ENCODE measurements at places on chromosomes 2 and 18.

DNA sequence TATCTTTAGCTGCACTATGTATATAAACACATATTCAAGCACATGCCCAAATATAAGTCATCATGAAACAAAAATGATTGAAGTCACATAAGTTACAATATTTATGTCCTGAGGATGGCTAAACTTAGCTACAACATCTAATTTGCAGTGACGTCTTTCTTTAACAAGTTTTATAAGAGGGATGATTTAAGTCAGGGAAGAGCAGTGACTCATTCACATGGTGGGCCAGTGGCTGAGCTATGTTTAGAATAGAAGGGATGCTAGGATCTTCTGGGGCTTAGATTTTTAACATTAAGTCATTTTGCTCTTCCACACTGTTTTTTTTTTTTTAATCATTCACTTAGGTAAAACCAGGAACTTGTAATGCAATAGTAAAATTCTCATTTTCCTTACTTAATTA lies 22.3 kb downstream of the ADCYAP1 start:
- no peak for DNase-seq

- DNase-seq = peak; percentile 95
Observed at GRCh38 chr18:22432657-22433137, 15.0 kb upstream of the CTAGE1 start.

DNA sequence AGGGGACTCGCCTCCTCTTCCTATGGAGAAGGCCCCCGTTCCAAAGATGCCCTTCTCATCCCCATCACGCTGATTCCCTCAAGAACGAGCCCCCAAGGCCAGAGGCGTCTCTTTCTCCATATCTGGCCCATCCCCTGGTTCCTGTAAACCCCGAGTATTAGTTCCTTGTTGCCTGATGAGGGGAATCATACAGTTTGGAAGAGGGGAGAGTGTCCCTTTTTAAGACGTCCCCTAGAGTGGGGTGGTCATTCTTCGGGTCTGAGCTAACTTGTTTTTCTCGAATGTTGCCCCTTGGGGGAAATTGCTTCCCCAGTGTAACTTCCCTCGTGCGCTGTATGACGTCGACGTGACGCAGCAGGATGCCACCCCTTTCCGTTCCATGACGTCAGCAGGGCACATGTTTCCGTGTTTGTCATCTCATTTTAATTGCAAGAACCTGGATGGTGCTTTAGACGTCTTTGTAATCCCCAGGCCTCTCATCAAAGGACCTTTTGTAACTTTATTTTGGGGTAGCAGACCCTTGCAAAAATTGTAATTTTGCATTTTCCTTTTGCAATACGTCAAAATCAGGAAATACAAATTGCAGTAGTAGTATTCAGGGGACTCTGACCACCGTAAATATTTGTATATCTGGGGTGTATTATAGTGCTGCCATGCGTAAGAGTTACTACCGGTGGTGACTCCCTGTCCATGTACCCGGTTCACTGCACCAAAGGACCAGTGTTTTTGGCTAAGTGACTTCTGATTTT lies 569 bp downstream of the BABAM2 start:
- DNase-seq = peak; percentile 96

GRCh38 chr2:161067846-161068350 lies 92.3 kb upstream of the TANK start:
- DNase-seq = no peak

- peak; percentile 71 for DNase-seq
Observed at GRCh38 chr2:215466097-215466909, 30.4 kb upstream of the FN1 start.

DNA sequence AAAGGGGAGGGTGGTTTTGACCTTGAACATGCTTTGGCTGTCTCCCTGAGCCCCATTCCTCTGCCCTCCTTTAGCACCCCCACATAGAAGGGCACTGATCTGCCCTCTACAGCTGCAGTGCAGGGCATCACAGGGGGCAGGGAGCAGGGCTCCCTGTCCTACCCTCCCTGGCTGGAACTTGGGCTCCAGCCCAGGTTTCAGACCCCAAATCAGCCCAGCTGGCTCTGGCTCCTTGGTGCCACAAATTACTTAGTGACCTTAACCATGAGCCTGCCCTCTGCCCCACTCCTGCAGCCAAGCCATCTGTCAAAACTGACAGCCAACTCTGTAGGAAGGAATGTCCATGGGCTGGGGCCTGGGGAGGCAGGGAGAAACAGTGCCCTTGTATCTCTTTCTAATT lies 105.6 kb downstream of the MAPK4 start:
- DNase-seq = no peak

DNA sequence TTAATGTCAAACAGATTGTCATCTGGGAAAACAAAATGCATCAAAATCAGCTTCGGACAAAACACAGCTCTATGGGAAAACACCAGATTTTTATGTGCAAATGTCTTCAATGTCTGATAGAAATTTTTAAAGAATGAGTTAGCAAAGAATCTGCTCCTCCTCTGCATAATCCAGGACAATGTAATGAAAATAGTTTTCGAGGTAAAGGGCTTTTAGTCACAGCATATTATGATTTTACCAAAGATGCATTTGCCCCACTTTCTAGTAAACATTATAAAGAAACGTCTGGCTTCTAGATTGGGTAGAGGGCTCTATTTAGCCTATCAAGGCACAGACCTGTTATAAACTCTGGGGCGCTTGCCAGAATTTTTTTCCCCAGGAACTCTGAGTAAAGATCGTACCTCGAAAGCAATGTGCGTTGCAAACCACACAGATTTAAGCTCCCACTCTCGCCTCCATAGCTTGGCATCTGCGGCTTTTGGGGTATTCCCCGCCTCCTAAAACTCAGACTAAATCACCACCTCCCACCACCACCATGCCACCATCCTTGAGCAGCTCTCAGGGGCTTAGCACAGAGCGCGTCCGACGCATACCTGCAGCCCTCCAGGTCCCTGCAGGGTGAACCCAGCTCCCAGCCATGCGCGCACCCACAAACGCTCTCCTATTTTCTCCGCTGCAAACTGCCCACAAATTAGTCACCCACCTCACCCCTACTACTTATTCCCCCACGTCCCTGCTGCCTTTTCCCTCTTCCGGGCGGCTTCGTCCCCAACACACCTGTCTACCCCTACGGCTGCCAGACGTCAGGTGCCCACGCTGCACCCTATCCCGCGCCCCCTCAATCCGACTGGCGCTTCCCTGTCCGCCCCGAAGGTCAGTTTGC lies 829 bp downstream of the ACVR1C start:
- no peak for DNase-seq

- peak; percentile 81 for DNase-seq
Observed at GRCh38 chr2:28359222-28360057, 33.2 kb upstream of the FOSL2 start.

DNA sequence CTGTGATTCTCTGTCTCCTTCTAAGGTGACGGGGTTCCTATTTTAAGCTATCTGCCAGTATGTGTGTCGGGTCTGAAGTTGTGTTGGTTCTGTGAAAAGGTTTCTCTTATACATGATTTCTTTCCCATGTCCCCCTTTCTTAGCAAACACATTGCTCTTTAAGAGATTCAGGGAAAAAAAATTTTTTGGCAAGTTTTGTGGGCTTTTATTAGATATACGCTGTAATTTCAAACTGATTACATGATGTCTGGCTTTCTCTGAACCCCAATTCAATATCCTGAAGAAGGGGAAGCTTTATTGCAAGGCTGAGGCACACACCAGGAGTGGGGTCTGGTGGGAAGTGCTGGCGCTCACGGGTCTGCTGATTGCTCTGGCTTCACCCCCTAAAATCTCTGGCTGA lies 210.6 kb downstream of the AGPS start:
- no peak for DNase-seq

DNA sequence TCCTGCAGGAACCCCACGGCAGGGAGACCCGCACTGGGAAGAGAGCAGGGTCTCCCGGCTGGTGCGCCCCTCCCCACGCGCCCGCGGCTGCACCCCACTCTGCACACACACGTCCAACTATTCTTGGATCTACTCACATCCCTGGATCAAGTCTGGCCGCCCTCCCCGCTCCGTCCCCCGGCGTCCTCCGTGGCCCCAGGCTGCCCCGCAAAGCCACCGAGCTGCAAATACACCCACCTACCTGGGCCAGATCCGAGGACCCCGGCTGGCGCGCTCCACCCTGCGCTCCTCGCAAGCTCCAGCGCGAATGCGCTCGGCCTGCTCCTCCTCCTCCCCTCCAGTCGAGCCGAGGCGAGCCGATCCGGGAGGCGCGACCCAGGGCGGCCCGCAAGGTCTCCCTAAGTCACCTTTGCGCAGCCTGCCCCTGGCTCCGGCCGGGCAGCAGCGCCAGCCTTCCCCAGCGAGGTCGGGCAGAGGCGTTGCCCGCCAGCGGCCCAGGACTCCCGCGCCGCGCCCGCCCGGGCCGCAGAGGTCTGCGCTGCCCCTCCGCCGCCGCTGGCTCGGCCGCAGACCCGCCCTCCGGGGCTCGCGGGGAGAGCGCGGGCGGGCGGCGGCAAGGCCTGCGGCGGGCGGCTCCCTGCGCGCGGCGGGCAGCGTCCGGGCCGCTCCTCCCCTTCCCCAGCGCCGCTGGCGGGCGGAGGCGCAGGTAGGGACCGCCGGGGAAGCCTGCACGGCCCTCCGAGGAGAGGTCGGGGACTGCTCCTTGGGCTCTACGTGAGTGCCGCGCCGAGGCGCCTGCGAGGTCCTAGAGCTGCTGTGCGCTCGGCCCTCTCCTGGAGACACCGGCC lies 126.0 kb downstream of the OSBPL1A start:
- peak; percentile 78 for DNase-seq

DNA sequence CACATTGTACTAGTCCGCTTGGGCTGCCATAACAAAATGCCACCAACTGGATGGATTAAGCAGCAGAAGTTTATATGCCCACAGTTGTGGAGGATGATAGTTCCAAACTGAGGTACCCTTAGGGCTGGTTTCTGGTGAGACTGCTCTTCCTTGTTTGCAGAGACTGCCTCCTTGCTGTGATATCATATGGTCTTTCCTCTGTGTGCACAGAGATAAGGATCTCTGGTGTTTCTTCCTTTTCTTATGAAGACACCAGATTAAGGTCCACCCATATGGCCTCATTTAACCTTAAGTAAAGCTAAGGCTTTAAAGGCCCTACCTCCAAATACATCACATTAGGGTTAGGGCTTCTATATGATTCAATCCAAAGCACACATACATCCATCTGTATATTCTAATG lies 738.2 kb upstream of the GCFC2 start:
- no peak for DNase-seq

DNA sequence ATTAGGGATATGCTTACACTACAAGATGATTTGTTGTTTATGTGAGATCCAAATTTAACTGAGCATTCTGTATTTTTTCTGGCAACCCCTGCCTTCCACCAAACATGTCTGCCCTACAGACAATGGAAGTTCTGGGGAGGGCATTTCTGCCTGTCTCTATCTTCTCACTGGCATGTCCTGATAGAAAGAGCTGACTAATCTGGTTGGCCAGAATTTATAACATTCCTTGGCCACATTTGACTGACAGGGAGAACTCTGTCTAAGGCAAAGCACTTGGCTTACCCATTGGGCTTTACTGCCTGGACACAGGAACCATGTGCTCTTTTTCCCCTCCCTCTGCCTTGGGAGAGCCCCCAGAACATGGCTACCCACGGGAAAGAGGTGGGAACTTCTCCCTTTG lies 70.6 kb upstream of the TMEM178A start:
- DNase-seq = no peak

DNA sequence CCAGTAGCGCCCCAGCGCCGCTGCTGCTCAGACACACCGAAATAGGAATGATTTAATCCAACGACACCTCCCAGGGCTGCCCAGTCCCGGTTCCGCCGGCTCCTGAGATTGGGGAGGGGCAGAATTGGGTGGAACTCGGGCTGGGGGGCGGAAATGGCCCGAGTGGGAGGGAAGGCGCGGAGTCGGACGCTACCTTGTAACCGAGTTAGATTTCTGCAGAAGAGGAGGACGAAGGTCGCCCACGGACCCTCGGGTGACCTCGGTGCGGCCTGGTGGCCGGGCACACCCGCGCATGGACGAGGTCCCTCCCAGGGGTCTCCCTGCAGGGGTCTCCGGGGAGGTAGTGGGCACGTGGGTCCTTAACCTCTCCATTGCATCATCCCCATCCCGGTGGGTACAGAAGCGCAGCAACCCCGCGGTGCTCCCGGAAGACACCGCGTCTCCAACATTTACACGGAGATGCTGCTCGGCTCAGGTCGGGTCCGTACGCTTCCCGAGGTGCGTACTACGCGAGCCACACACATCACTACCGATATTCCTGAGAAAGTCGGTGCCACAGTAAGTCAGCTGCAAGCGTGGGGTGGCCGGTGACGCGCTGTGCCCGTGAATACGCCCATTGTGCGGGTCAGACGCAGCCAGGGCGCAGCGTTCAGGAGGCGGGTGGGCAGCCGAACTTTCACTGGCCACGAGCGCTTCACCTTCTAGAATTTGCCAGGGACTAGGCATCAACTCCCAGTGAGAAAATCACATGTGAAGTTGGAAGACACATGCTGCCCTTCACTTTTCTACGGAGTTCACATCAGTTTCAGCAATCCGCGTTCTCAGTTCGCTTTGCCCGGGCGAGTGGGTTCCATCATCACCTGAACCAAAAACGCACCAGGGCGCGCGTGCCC lies 3.0 kb downstream of the ZNF516 start:
- DNase-seq = peak; percentile 41

GRCh38 chr2:42921721-42922120 lies 129.3 kb upstream of the HAAO start:
- no peak for DNase-seq

DNA sequence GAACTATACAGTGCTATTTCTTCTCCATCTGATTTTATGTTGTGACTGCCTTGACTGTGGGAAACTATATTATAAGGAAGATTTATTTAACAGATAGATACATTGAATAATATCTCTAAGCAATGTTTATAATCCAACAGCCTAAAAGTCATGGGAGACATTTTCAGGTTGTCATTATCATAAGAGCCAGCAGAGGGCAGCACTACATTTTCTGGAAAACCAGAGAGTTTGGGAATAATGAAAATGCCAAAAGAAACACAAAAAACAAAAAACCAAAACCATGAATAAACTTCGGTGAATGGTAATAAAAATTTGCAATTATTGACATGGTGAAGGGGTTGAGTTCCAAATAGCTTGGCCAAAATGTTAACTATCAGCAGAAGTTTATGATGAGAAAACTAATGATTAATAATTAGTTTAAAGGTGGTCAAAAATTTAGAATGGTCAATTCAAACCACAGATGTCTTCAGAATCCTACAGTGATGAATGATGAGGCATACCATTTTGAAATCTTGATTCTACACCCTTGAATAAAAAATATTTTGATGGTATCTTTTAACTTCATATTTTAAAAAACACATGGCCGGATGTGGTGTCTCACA lies 4.7 kb downstream of the EEF1B2 start:
- peak; percentile 62 for DNase-seq

DNA sequence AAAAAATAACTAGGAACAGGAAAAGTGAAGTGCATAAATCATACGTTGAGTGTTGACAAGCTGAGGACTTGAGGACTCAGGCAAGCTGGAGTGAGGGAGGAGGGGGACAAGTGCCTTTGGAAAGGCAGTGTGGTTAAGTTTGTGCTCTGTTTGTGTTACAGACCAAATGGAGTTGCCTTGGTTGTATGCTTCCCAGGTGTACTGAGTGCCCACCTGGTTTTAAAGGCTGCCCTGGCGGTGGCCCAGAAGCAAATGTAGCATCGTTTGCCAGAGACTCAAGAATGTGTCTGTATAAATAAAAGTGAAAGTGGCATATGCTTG lies 240.9 kb downstream of the PRKCE start:
- DNase-seq = no peak
